ENCODE measurements at places on chromosomes 7 and 10. TPM values are rescaled to one million over a fixed set of nuclear protein-coding genes. Genes with fewer than 3 reads are reported as not detected.
A peak's percentile ranks its signal among the peaks of the same experiment; 100 is the strongest.

- DNase-seq: no peak
Measured at GRCh38 chr7:124723012-124723411, 42.6 kb downstream of the GPR37 start.

DNA sequence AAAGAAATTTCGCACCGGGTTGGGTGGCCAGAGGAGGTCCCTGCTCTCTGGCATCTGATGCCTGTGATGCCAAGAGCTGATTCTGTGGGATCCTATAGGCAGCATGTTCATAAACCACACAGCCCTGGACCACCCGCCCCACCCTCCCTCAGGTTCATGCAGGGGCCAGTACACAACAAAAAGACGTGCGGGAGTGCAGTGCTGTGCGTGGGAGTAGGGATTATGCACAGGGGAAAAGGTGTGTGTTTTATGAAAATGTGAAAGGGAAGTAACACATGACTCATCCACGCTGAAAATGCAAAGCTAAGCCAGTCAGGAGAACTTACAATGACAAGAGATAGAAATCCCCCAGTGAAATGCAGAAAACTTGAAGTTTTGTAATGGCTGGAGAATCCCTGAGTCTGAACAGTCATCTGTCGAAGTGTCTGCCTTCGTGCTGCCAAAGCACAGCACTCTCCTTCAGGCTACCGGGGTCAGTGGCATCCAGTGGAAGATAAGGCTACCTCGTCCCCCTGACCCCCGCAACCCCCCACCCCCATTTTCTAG lies 1.1 kb downstream of the KIAA1217 start:
- no peak for DNase-seq

- DNase-seq: no peak
Measured at GRCh38 chr7:26190417-26190869, 10.1 kb downstream of the HNRNPA2B1 start.

- DNase-seq: no peak
Measured at GRCh38 chr7:117047496-117047895, 94.2 kb downstream of the ST7 start.

DNA sequence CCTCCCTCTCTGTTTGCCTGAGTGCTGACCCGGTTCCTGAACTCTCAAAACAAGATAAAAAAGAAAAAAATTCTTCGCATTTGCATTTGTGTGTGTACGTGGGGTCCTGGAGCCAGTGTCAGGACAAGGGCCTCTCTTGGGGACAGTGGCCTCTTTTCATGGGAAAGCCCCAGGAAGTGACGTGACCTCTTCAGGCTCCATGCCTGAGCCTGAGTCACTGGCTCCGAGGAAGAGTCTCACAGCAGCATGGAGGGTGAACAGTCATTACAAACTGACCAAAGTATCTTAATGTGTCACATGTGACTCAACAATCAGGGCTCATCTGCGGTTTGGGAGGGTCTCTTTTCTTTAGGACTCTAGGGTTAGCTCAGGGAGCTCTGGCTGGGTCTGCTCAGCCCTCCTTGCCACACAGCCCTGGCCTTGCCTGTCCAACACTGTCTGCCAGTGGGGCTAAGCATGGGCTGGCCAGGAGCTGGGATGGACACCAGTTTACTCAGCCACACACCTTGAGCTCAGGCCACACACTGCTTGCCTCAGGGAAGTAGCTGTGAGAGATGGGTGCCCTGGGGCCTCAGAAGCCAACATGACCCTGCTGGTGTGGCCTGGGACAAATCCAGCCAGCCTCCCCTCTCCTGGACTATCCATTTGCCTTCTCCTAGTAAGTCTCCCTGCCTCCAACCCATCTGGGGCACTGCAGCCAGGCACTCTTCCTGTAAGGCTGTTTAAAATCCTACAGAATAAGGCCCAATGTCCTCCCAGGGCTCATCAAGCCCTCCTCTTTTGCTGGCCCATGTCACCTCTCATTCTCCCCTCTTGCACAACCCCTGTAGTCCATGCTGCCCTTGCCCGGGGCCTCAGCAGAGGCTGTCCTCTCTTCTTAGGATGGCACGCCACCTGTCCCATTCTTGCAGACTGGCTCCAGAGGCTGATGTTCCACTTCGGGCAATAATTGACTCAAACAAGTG lies 10.5 kb downstream of the TMEM273 start:
- DNase-seq: no peak

GRCh38 chr10:11162828-11163599 lies 145.3 kb downstream of the CELF2 start:
- peak; percentile 80 for DNase-seq

DNA sequence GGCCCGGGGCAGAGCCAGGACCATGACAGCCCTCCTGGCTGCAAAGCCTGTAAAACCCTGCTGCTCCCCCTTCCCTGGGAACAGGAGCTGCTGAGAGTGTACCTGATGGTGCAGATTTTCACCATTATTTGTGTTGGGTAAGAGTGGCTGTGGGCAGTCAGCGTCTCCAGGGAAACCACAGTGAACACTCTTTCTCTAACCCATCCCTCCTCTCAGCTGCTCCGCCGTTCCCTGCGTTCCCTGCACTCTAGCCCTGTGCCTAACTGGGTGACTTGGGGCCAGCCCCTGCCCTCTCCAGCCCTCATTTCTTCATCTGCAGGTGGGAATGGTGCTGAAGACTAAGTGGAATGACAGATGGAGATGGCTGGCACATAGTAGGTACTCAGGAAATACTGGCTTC lies 75.9 kb upstream of the PCBD1 start:
- no peak for DNase-seq

- DNase-seq: no peak
Measured at GRCh38 chr7:122846591-122846990, 39.7 kb downstream of the CADPS2 start.

GRCh38 chr7:49773936-49774458 lies 559 bp downstream of the VWC2 start:
- DNase-seq: no peak

GRCh38 chr7:77971726-77972125 lies 173.2 kb downstream of the PHTF2 start:
- no peak for DNase-seq

GRCh38 chr7:44944821-44945220 lies 34.0 kb downstream of the MYO1G start:
- DNase-seq: no peak

DNA sequence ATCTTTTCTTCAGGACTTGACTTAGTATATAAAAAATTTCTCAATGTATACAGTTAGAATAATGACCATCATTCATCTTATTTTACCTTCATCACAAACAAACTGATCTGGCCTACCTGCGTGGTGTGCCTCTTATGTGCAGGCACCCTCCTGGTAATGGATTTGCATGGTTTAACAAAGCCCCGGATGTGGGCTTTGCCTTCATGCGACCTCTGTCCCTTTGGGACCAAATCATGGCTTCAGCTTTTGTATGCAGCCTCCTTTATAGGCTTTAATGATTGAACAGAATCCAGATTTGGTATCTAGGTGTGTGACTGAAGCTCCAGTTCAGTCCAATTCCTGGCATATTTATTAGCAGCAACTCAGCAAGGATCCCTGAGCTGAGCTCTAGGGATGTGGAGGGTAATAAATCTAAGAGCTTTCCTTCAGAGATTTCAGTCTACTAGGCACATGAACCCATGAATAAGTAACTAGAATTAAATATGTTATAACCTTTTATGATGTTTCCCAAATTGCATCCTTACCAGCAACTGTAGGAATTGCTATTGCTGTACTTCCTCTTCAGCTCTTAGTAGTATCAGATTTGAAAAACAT lies 256.9 kb downstream of the ABCA13 start:
- no peak for DNase-seq

- DNase-seq: peak; percentile 59
Measured at GRCh38 chr7:6651851-6652445, 14.8 kb downstream of the ZNF316 start.

GRCh38 chr10:33273295-33274002 lies 61.0 kb downstream of the NRP1 start:
- DNase-seq: peak; percentile 91

- DNase-seq: no peak
Measured at GRCh38 chr10:16436367-16436757, 448 bp upstream of the PTER start.

DNA sequence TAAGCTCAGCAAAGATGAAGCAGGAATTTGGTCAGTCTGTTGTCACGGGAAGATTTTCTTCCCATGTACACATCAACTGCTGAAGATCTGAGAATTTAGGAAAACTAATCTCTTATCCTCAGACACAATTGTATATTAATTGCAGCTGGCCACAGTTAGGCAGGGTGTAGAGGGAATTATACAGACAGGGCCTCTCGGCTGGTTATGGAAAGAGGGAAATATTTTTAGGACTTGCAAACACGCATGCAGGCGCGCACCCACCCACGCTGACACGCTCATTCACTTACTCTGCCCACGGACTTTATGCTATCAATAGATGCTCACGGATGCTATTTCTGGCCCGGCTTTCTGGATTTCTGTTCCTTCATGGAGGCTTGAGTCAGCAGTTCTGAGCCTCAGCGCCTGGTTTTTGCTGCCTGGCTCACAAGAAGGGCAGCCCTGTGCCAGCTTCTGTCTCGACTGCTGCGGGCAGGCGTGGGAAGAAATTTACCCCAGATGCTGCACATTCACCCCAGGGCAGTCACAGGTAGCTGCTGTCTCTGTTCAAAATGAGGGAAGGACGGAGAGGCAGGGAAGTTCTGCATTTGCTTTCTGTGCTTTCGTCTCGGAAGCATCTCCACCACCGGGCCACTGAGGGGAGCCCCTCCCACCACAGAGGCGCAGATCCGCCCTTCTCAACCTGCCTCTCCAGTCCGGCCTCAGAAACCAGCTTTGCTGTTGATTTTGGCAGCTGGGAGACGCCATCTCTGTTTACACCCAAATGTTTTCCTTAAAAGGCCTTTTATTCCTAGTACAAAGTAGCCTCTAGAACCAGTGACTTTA lies 116.3 kb upstream of the BTBD16 start:
- DNase-seq: peak; percentile 59

GRCh38 chr7:114086914-114087652 lies 168.3 kb upstream of the PPP1R3A start:
- DNase-seq: peak; percentile 66

DNA sequence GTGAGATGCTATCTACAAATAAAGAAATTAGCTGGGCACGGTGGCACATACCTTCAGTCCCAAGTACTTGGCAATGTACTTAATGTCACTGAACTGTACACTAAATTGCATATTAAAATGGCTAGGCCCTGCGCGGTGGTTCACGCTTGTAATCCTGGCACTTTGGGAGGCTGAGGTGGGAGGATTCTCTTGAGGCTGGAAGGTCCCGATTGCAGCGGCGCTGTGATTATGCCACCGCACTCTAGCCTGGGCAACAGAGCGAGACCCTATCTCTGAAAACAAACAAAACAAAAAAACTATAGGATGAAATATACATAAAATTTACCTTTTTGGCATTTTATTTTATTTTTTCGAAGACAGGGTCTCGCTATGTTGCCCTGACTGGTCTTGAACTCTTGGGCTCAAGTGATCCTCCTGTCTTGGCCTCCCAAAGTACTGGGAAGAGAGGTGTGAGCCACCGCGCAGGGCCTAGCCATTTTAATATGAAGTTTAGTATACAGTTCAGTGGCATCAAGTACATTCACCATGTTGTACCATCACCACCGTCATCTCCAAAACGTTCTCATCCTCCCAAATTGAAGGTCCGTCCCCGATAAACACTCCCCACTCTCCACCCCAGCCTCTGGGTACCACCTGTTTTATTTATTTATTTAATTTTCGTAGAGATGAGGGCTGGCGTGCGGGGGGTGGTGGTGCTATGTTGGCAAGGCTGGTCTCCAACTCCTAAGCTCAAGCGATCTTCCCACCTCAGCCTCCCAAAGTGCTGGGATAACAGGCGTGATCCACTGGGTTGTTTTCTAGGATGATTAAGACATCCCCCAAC lies 1.3 kb upstream of the EIF3B start:
- no peak for DNase-seq

DNA sequence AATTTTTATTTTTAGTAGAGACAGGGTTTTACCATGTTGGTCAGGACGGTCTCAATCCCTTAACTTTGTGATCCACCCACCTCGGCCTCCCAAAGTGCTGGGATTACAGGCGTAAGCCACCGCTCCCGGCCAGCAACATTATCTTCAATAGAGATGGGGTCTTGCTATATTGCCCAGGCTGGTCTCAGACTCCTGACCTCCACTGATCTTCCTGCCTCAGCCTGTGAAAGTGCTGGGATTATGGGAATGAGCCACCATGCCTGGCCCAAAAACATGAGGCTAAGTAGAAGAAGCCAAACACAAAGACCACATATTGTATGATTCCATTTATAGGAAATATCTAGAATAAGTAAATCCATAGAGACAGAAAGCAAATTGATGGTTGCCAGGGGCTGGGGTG lies 19.1 kb upstream of the CYTH3 start:
- DNase-seq: no peak

GRCh38 chr10:78623578-78624215 lies 445.1 kb upstream of the ZMIZ1 start:
- DNase-seq: no peak

GRCh38 chr7:66669496-66669895 lies 40.8 kb downstream of the KCTD7 start:
- DNase-seq: no peak

- DNase-seq: no peak
Measured at GRCh38 chr7:20021831-20022230, 195.4 kb downstream of the MACC1 start.

Gene FAM20C
- 58.8 TPM for total RNA-seq

Gene TMEM273
- 63.1 TPM for total RNA-seq

Gene SHLD2
- total RNA-seq: 23.7 TPM

Gene LRRTM3
- total RNA-seq: not detected

Gene ITGB8
- total RNA-seq: 4.6 TPM

Gene PTPRZ1
- 3.6 TPM for total RNA-seq
